ENCODE measurements at places on chromosomes 13 and 19. TPM values are rescaled to one million over a fixed set of nuclear protein-coding genes. Genes with fewer than 3 reads are reported as not detected.

The VSIG10L gene
- total RNA-seq, result 3.5 TPM

The KCNJ14 gene
- 2.0 TPM for total RNA-seq

The LGI4 gene
- total RNA-seq, result 15.9 TPM

The ARGLU1 gene
- 142 TPM for total RNA-seq

DNA sequence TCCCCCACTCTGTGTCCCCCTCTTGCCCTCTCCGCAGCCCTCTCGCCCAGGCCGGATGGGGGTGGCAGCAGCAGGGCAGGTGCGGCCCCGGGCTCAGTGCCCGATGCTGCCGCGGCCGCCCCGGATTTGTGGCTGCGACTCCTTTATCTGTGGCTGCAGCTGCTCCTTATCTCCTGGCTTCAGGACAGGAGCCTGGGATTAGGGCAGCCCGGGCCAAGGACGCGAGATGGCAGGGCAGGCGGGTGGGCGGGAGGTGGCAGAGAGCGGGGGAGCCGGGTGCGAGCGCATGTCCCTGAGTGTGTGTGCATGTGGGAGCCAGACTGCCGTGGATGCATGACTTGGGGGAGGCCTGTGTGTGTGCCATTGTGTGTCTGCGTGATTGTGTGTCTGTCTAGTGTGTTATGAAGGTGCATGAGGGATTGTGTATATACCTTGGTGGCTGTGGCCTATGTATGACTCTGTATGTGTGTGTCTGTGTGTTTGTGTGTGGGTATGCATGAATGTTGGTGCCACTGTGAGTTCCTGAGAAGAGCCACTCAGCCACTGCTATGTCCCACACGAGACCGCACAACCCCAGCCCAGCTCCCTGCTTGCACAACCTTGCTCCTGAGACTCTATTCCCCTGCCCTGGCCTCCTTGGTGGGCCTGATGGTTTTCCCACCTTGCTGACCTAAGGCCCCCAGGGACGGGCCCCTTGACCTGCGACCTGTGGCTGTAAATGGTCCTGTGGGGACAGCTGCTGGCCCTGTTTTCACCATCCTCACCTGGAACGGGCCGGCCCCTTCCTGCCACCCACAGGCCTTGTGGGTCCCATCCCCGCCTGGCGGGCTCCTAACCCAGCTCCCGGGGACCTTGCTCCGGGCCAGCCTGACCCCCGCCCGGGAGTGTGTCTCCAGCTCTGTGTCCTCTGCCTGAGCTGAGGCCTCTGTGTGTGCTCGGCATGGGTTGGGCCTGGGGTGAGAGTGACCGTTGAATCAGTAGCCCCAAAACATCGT lies 5.3 kb upstream of the NRTN start:
- no peak for DNase-seq
- H3K36me3 ChIP-seq, result no peaks in the 10 kb centered on the region
- peaks cover 23% of the 10 kb centered on the region for H3K4me1 ChIP-seq
- H3K27ac ChIP-seq, result no peak overlapping the region
- no peak overlapping the region for H3K4me3 ChIP-seq
- H3K27me3 ChIP-seq, result peaks cover 20% of the 10 kb centered on the region

DNA sequence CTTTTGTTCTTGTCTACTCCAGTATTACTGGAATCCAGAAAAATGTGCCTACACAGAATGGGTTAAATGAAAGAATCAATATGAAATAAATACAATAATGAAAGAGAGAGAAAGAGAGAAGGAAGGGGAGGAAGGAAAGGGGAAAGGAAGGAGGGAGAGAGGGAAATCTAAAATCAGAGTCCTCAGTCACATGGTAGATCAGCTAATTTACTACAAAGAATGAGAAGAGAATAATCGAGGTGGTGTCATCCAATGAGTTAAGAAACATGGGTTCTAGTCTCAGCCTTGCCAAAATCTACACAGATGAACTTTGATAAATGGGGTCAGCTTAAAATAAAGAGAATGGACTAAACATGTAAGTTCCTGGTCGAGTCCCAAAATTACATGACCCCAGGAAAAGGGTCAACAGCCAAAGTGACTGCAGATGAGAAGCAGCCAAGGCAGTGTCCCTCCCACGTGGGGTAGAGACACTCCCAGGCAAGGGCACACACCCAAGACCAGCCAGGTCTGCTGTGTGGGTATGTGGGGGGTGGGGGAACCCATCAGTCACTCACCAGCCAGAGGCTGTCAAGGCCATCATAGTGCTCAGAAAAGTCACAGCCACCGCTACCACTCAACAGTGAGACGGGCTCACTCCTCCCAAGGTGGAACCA lies 103.6 kb downstream of the STK24 start:
- peaks cover 14% of the 10 kb centered on the region for H3K36me3 ChIP-seq
- H3K4me3 ChIP-seq, result no peak overlapping the region
- DNase-seq, result no peak
- H3K27ac ChIP-seq, result no peak overlapping the region
- H3K4me1 ChIP-seq, result peaks cover 31% of the 10 kb centered on the region

DNA sequence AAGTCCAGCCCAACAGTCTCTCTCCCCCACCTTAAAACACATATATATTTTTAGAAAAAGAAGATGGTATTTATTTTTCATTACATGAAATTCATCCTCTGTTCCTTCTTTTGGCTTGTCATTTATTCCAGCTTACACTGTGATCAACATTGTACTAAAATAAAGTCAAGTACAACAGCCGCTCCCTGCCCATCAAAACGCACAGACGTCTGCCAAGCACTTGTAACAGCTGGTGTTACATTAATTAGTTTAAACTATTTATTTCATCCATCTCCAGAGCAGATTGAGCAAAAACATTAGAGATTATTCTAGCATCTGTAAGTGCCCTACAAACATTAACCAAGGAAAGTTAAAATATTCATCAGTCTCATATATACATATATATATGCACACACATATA lies 350.5 kb downstream of the DACH1 start:
- no peak for DNase-seq
- no peak overlapping the region for H3K4me3 ChIP-seq
- H3K36me3 ChIP-seq, result no peaks in the 10 kb centered on the region
- H3K27ac ChIP-seq, result no peak overlapping the region
- no peaks in the 10 kb centered on the region for H3K27me3 ChIP-seq

- no peak for DNase-seq
- peaks cover 98% of the 10 kb centered on the region for H3K27me3 ChIP-seq
- H3K4me3 ChIP-seq, result no peak overlapping the region
- H3K36me3 ChIP-seq, result no peaks in the 10 kb centered on the region
Measured at GRCh38 chr13:27822873-27823311, 30.6 kb downstream of the GSX1 start.

DNA sequence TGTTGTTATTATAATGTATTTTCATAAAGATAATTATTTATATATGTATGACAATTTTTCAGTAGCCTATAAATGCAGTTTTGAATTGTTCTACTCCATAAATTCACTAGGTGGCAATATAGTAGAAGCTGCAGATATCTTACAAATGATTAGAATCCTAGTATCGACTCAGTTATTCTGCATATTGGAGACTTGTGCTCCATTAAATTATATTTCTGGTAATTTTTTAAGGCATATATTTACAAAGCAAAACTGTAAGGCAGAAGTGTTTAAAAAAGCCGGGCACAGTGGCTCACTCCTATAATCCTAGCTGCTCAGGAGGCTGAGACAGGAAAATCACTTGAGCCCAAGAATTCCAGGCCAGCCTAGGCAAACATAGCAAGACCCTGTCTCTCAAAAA lies 58.7 kb downstream of the DPY19L3 start:
- H3K27ac ChIP-seq, result no peak overlapping the region
- no peak overlapping the region for H3K4me3 ChIP-seq
- peaks cover 4% of the 10 kb centered on the region for H3K36me3 ChIP-seq
- H3K4me1 ChIP-seq, result no peaks in the 10 kb centered on the region
- no peaks in the 10 kb centered on the region for H3K27me3 ChIP-seq
- no peak for DNase-seq

DNA sequence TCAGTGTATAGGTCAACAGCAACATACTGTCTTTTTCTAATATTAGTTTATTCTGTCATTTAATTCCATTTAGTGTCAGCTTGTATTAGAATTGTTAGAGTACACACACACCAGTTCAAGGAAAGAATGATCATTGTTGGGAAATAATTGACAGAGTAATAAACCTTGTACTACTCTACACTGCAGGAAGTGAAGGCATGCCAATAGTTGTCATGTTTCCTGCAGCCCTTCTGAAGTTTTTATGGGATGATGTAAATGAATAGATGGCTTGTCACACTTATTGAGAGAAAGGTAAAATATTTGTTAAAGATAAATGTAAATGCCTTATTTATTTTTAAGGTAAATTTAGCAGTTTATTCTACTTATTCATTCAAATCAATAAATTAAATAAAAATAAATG lies 306.9 kb upstream of the KLHL1 start:
- no peak for DNase-seq
- no peak overlapping the region for H3K27ac ChIP-seq
- H3K27me3 ChIP-seq, result no peaks in the 10 kb centered on the region
- H3K4me1 ChIP-seq, result no peaks in the 10 kb centered on the region
- no peak overlapping the region for H3K4me3 ChIP-seq

DNA sequence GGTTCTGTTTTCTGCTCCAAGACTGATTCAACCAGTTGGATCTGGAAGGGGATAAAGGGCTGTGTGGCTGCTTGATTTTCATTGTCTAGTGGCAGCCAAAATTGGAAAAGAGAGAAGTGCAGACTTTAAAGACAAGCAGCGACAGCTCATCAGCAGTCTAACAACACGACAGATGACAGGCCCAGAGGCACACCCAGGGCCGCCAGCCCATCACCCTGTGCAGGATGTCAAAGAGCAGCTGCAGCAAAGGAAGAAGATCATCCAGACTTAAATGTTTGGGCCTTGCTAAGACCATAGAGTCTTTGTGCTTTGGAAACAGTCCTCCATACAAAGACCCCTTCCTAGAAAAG lies 421.0 kb upstream of the KLF12 start:
- H3K36me3 ChIP-seq, result no peaks in the 10 kb centered on the region
- no peaks in the 10 kb centered on the region for H3K27me3 ChIP-seq
- no peak for DNase-seq

DNA sequence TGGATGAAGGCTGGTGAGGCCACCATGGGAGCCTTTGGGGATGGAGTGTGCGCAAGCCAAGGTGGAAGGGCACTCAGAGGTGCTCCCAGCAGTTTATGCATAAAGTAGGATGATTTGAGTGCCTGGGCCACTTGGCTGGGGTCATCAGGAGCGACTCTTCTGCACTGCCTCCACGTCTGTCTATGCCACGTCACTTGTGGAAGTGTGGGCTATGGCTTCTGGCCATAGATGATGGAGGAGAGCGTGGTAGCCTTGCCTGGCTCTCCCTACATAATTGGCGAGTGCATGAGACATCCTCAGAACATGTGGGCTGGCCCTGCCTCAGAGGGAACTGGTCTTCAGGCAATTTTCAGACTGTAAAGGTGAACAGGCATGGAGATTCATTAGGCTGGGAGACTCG lies 182.9 kb downstream of the TEX29 start:
- no peak for DNase-seq
- H3K4me3 ChIP-seq, result no peak overlapping the region

- no peak overlapping the region for H3K4me3 ChIP-seq
- no peaks in the 10 kb centered on the region for H3K4me1 ChIP-seq
- no peak overlapping the region for H3K27ac ChIP-seq
- peak; percentile 47 for DNase-seq
Measured at GRCh38 chr13:105410602-105411001, 1124.9 kb downstream of the EFNB2 start.

GRCh38 chr13:50015750-50016149 lies 506 bp downstream of the KCNRG start:
- H3K27me3 ChIP-seq, result no peaks in the 10 kb centered on the region
- peaks cover 35% of the 10 kb centered on the region for H3K36me3 ChIP-seq
- H3K4me1 ChIP-seq, result peaks cover 24% of the 10 kb centered on the region

- H3K27ac ChIP-seq, result no peak overlapping the region
- H3K4me1 ChIP-seq, result no peaks in the 10 kb centered on the region
- no peak for DNase-seq
- H3K27me3 ChIP-seq, result no peaks in the 10 kb centered on the region
- no peaks in the 10 kb centered on the region for H3K36me3 ChIP-seq
Measured at GRCh38 chr19:43309466-43309865, 40.1 kb upstream of the PSG9 start.

- no peak for DNase-seq
- H3K36me3 ChIP-seq, result peaks cover 3% of the 10 kb centered on the region
- no peak overlapping the region for H3K4me3 ChIP-seq
- no peak overlapping the region for H3K27ac ChIP-seq
- H3K27me3 ChIP-seq, result peaks cover under 1% of the 10 kb centered on the region
- peaks cover 29% of the 10 kb centered on the region for H3K4me1 ChIP-seq
Measured at GRCh38 chr19:29687897-29688728, 22.9 kb downstream of the PLEKHF1 start.

GRCh38 chr19:13181747-13182388 lies 31.7 kb downstream of the IER2 start:
- no peak for DNase-seq
- H3K36me3 ChIP-seq, result no peaks in the 10 kb centered on the region
- no peaks in the 10 kb centered on the region for H3K27me3 ChIP-seq
- H3K4me1 ChIP-seq, result peaks cover 11% of the 10 kb centered on the region
- H3K4me3 ChIP-seq, result no peak overlapping the region

GRCh38 chr19:35822579-35822978 lies 9.9 kb upstream of the PRODH2 start:
- no peaks in the 10 kb centered on the region for H3K36me3 ChIP-seq
- no peak overlapping the region for H3K4me3 ChIP-seq
- no peak overlapping the region for H3K27ac ChIP-seq
- peaks cover 62% of the 10 kb centered on the region for H3K27me3 ChIP-seq
- peaks cover 5% of the 10 kb centered on the region for H3K4me1 ChIP-seq
- no peak for DNase-seq

DNA sequence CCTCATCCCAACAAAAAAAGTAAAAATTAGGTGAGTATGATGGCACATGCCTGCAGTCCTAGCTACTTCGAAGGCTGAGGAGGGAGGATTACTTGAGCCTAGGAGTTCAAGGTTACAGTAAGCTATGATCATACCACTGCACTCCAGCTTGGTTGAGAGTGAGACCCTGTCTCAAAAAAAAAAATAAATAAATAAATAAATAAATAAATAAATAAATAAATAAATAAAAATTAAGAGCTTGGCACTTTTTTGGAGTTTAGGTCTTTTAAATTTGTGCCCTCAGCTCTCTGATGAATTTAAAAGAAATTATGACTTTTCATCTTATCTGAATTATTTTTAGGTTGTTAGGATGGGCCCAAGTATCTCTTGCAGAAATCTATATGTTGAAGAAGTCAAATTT lies 8.9 kb downstream of the ZNF420 start:
- DNase-seq, result no peak
- no peak overlapping the region for H3K27ac ChIP-seq
- peaks cover 74% of the 10 kb centered on the region for H3K36me3 ChIP-seq
- H3K4me3 ChIP-seq, result no peak overlapping the region
- H3K4me1 ChIP-seq, result no peaks in the 10 kb centered on the region

DNA sequence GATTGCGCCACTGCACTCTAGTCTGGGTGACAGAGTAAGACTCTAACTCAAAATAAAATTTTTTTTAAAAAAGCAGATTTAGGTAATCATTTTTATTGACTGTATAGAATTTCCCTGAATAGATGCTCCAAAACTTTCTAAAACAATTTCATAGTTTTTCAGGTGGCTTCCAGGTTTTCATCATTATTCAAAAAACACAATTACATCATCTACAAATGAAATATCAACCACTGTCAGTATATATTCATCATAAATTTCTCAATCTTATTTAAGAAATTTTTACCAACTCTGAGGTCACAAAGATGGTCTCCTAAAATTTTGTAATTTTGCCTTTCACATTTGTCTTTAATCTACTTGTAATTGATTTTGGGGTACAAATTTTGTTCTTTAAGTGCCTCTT lies 48.1 kb downstream of the ZC3H13 start:
- no peak overlapping the region for H3K27ac ChIP-seq
- H3K4me3 ChIP-seq, result no peak overlapping the region
- peaks cover 29% of the 10 kb centered on the region for H3K36me3 ChIP-seq
- DNase-seq, result no peak
- no peaks in the 10 kb centered on the region for H3K27me3 ChIP-seq
- H3K4me1 ChIP-seq, result no peaks in the 10 kb centered on the region

GRCh38 chr13:44068737-44069136 lies 189.0 kb downstream of the LACC1 start:
- H3K4me3 ChIP-seq, result no peak overlapping the region
- peaks cover 4% of the 10 kb centered on the region for H3K36me3 ChIP-seq
- no peaks in the 10 kb centered on the region for H3K27me3 ChIP-seq
- H3K27ac ChIP-seq, result no peak overlapping the region
- no peak for DNase-seq

Data from neural crest cell (in vitro differentiated cells).